ENCODE measurements at places on chromosomes 13 and 19.
A peak's percentile ranks its signal among the peaks of the same experiment; 100 is the strongest.

DNA sequence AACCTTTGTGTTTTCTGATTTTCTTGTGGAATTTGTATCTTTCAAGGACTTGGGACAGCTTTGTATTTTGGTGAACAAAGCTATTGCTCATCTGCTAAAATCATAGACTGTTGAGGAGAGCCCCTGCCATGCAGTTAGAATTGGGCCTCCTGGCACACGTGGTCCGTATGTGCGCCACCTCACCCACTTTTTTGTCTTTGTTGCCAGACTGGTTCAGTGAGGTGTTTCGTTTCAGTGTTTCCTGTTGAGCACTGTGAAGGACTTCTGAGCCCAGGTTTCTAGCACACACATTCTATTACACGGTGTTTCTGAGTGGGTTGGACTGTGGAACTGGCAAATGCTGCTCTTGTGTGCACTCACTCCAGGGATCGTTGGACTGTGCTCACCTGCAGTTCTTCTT is 37.6 kb upstream of the RNF113B start:
- DNase-seq, result no peak

- peak; percentile 17 for DNase-seq
Observed at GRCh38 chr13:75481176-75482069, 546 bp downstream of the TBC1D4 start.

- DNase-seq, result no peak
Observed at GRCh38 chr19:29988351-29988750, 46.3 kb downstream of the URI1 start.

DNA sequence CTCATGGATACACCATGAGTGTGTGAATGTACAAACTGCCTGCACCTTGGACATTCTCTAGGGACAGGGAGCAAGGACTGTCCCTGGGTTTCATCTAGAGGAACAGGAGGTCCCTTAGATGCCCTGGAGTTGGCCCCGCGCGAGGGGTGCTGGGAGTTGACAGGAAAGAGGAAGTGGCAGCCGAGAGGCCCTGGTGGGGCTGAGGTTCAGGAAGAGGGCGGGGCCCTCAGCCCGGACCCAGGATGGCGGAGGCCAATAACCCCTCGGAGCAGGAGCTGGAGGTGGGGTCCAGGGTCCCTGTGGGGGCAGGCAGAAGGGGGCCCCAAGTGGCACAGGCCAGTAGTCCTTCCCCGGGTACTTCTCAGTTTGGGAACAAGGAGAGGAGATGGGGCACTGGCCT is 6.9 kb downstream of the PKN1 start:
- no peak for DNase-seq

DNA sequence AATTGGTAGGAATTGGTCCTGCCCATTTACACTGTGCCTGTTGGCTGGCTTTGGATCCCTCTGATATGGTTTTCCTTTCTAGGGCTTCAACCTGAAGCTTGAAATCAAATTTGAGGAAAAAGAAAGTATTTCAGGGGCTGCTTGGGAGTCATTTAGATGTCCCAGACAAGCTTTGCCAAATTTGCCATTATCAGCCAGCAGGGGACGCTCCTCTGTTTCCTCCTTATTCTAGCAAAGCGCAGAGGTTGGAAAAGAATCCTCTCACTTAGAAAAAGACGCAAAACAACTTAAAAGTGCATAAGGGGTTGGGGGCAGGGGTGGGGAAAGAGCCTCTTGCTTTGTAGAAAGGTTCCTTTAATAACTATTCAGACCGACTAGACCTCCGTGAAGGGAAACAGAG is 1211.1 kb upstream of the PCDH20 start:
- DNase-seq, result no peak
